Stimulated activated CD8-positive, alpha-beta memory T cell treated with anti-CD3 and anti-CD28 coated beads, Interleukin-12 subunit alpha, Interleukin-12 subunit beta, amount 100 ng/mL, for 1 hour (primary cell): ENCODE measurements at places on chromosomes 13 and 19.

DNA sequence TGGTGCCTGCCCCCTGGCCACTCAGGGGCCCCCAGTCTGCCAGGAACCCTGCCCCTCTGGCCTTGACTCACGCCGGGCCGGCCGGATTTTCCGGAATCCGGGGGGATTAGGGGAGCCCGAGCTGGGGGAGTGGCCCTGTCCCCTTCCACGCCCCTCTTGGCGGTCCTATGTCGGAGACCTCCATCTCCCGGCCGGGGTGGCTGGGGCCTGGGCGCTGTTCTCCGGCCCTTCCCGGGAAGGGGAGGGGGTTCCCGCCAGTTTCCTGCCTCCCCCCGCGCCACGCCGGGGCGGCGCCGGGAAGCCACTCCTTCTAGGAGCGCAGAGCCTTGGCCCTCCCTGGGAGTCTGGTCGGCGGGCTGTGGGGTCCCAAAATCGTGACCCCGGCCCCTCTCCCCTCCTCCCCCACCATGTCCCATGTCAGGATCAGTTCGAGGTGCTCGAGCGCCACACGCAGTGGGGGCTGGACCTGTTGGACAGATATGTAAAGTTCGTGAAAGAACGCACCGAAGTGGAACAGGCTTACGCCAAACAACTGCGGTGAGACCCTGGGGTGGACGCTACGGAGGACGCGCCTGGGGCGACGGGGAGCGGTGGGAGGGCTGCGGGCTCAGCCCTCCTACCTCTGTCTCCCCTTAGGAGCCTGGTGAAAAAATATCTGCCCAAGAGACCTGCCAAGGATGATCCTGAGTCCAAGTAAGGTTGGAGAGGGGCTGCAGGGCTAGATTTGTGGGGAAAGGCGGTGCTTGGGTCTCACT is 1.3 kb downstream of the TRIP10 start:
- DNase-seq = no peak

GRCh38 chr13:53052675-53053074 is 24.1 kb downstream of the OLFM4 start:
- DNase-seq = no peak

GRCh38 chr19:5867201-5868136 is 2.9 kb downstream of the FUT5 start:
- DNase-seq = no peak

DNA sequence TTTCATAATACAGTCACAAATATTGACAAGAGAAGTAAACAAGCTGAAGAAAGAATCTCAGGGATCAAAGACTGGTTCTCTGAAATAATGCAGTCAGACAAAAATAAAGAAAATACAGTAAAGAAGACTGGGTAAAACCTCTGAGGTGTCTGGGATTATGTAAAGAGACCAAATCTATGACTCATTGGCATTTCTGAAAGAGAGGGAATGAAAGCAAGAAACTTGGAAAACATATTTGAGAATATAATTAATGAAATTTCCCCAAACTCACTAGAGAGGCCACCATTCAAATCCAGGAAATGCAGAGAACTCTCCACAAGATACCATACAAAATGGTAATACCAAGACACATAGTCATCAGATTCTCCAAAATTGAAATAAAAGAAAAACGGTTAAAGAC is 53.0 kb upstream of the GPC6 start:
- DNase-seq = no peak

GRCh38 chr19:11138601-11139300 is 16.8 kb downstream of the SPC24 start:
- DNase-seq = no peak

DNA sequence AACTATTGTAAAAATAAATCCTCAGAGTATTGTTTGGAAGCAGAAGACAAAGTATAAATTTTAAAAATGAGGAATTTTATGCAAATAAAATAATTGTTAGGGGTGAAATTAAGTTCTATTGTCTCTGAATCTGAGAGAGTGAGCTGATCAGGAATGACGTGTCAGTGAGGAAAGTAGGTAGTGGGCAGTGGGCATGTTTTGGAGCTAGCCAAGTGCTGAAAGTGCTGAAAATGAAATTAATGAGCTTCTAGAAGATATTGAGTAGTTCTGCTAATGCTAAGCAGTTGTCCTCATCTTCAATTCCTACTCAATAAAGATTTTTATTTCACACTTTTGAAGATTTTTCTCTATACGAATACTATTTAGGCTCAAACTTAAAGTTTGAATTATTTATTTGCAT is 1167.8 kb upstream of the PCDH20 start:
- DNase-seq = no peak

GRCh38 chr19:10566658-10567410 is 1.0 kb upstream of the KRI1 start:
- peak; percentile 31 for DNase-seq

GRCh38 chr13:46726347-46726746 is 70.6 kb downstream of the ESD start:
- DNase-seq = no peak

DNA sequence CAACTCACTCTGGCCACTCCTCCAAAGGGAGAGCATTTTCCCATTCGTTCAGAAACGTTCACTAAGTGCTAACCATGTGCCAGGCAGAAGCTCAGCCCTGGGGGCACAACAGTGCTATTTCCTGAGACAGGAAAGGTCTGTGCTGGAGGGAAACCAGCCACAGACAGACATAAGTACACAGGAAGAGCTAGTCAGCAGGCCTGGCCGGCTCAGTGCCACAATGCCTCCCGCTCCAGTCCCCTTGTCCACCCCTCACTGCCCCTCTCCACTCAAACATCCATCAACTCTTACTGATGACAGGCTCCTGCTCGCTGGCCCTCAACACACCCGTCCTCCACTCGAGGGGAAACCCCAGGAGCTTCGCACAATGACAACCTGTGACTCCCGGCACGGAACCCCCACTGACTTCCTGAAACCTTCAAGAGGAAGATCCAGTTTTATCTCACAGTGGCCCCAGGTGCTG is 11.3 kb upstream of the PLA2G4C start:
- no peak for DNase-seq
